GM12865 (cell line): ENCODE measurements at places on chromosomes 2 and 18.

GRCh38 chr2:198375083-198375410, 570.7 kb downstream of the PLCL1 start:
- DNase-seq, result no peak

- DNase-seq, result peak; percentile 18
Observed at GRCh38 chr2:12155303-12156051, 409.0 kb downstream of the LPIN1 start.

GRCh38 chr18:58579561-58580047, 49.3 kb downstream of the ALPK2 start:
- DNase-seq, result no peak

DNA sequence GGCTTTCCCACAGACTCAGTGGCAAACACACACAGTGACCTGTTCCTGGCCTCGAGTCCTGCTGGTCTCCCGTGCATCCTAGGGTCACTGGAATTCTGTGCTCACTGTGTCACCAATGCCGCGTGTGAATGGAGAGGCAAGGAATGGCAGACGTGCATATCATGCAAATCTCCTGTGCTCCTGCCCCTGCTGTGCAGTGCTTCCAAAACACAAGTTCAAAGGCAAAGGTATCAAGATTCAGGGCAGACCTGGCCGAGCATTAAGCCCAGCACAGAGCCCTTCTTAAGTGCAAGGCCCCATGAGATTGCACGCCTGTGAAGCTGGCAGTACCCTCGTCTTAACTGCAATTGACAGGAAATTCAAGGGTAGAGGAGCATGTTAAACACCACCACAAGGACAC, 129.1 kb downstream of the NDUFA10 start:
- no peak for DNase-seq

- DNase-seq, result peak; percentile 85
Observed at GRCh38 chr18:74493689-74494088, 2.5 kb upstream of the CNDP2 start.

- DNase-seq, result no peak
Observed at GRCh38 chr18:31244771-31245394, 73.1 kb upstream of the DSG1 start.

- DNase-seq, result no peak
Observed at GRCh38 chr2:47039489-47039870, 115.6 kb downstream of the STPG4 start.

DNA sequence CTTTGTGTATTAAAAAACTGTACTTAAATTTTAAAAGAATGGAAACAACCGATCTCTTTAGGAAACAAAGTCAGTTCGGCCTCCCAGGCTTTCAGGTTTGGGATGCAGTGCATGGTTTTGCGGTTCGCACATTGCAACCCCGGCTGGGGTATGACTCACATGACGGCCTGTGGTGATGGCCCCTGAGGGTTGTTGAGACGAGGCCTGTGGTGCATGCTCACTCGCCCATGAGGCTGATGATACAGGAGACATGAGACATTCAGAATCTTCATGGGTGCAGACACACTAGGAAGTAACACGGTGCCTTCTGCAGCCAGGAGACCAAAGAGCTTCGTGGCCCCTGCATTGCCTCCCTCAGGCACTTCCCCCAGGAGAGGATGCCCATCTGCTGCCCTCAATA, 724.6 kb upstream of the SALL3 start:
- DNase-seq, result no peak

DNA sequence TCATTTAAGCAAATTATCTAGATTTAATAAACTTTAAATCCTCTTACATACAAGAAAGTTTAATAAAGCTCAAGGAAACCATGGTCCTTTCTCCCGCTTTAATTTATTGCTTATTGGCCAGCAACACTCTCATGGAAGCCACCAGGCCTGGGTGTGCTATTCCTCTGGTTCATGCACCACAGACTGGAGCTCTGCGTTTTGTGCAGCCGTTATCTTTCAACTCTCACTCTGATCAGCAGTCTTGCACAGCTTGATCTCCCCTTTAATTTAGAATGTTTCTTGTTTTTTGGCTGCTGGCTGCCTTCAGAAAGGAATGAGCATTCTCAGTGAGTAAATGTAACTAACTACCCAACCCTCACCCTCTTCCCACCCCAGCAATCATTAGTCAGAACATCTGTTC, 318.7 kb downstream of the MEIS1 start:
- no peak for DNase-seq

GRCh38 chr2:124668161-124668560, 643.1 kb downstream of the CNTNAP5 start:
- DNase-seq, result no peak

GRCh38 chr2:159265171-159265576, 21.3 kb downstream of the WDSUB1 start:
- no peak for DNase-seq

DNA sequence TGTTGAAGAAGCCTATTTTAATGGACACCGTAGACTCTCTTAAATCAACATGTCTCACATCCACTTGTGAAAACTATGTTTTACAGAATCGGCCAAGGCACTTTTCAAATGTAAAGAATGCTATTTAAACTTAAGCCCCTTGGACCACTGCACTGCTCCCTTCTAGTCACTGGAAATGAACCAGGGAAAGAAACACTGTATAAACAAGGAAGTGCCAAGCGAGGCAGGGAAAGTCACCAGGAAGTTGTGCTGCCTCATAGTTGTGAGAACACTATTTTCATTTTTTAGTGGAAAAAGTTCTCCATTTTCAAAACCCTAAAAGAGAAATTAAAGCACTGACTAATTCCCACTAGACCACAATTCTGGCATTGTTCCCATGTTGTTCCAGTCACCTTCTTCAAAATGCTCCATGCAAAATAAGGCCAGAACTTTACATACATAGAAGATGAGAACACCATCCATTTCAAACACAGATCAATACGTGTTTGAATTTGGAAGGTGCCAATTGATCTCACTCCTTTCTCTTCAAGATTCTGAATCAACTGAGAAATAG, 13.5 kb downstream of the CCDC141 start:
- DNase-seq, result no peak

GRCh38 chr2:5946225-5947115, 254.3 kb downstream of the SOX11 start:
- no peak for DNase-seq

DNA sequence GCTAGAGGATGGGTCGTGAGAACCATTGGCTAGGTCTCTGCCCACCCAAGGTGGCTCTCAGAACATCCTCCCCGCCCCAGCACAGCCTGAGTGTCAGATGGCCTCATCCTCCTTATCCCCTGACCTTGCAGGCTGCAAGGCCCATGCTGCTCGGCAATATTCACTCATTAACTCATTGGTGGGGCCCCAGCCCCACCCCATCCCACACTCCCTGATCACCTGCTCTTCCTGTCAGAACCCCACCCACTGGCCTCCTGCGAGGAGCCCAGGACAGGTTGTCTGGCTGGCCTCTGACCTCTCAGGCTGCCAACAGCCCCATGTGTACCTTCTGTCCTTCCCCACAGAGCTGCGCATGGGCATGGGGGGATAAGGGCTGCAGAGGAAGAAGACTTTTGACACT, 5.3 kb downstream of the ADCY3 start:
- DNase-seq, result no peak

DNA sequence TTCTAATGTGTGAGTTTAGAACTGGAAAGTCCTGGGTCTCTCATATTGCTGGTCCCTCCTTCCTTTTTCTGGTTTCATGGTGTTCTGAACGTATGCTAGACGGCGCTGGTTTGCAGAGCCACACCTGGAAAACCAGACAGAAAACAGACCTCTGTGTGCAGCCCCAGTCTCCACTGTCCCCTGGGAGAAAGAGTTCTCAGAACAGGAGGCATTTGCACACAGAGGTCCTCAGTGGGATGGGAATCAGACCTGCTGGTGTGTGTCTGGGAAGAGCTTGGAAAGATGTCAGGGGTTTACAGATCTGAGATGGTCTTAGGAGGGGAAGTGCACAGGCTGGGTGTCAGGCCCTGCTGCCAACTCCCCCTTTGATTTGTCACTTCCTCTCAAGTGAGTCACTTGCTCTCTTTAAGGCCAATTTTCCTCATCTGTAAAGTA, 14.9 kb upstream of the MBP start:
- no peak for DNase-seq

- DNase-seq, result peak; percentile 78
Observed at GRCh38 chr2:218876562-218877219, 4.0 kb upstream of the WNT10A start.

GRCh38 chr2:32960647-32961403, 14.1 kb downstream of the LTBP1 start:
- DNase-seq, result no peak

DNA sequence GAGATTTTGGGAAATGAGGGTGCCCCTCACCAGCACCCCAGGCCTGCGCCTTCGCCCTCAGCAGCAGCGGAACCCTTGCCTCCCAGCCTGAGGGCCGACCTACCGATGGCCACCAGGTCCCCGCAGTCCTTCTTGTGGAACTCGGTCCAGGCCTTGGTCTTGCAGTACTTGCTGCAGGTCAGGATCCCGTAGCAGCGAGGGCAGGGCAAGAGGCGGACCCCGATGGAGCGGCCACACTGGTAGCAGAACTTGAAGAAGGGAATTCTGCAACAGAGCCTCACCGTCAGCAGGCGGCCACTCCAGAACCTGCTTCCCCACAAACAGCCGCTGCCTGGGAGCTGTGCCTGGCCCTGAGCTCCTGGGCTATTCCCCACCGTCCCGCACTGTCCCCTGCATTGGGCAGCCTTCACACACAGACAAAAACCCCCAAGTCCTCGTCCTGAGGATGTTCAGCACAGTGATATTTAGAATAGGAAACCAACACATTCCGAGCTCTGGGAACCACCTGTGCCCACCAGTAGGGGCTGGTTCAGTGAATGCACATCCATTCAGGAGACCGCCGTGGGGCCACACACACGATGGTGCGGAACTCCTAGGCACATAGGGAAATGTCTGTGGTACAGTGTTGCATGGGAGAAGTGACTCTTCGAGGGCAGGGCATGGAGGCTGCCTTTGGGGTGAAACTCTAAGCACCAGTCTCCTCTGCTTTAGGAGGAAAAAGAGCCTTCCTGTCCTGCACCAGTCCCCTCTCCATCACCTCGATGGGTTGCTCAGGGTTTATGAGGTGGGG, 45.6 kb downstream of the GPC1 start:
- DNase-seq, result no peak

DNA sequence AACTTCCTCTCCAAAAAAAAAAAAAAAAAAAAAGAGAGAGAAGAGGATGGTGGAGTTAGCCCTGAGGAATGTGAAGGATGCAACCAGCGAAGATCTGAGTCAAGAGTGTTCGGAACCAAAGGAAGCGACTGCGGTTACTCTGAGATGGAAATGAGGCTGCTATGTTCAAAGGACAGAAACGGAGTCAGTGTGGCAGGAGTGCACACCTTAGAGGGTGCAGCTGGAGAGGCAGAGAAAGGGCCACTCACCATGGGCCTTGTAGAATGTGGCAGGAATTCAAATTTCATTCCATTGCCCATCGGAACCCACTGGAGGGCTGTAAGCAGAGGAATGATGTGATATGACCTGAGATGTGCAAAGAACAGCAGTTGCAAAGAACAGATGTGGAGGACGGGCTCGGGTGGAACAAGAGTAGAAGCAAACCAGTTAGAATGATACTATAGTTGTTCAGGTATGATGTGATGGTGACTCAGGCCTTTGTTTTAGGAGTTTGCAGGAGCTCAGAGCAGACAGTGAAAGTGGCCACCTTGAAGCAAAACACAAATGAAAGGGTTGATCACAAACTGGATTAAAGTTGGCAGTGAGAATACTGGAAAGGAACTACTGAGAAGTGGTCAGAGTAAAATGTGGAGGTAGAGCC, 22.6 kb downstream of the ITGA6 start:
- no peak for DNase-seq

DNA sequence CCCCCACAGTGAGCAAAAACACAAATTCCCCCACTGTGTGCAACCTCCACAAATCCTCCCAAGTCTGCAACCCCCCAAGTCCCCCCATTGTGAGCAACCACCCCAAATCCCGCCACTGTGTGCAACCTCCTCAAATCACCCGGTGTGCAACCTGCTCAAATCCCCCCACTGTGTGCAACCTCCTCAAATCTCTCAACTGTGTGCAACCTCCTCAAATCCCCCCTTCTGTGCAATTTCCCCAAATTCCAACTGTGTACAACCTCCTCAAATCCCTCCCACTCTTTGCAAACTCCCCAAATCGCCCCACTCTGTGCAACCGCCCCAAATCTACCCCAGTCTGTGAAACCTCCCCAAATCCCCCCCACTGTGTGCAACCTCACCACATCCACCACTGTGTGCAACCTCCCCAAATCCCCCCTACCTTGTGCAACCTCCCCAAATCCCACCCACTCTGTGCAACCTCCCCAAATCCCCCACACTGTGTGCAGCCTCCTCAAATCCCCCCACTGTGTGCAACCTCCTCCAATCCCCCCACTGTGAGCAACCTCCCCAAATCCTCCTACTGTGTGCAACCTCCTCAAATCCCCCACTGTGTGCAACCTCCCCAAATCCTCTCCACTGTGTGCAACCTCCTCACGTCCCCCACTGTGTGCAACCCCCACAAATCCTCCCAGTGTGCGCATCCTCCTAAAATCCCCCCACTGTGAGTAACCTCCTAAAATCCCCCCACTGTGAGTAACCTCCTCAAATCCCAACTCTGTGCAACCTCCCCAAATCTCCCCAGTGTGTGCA, 115.2 kb downstream of the TPO start:
- DNase-seq, result peak; percentile 6

DNA sequence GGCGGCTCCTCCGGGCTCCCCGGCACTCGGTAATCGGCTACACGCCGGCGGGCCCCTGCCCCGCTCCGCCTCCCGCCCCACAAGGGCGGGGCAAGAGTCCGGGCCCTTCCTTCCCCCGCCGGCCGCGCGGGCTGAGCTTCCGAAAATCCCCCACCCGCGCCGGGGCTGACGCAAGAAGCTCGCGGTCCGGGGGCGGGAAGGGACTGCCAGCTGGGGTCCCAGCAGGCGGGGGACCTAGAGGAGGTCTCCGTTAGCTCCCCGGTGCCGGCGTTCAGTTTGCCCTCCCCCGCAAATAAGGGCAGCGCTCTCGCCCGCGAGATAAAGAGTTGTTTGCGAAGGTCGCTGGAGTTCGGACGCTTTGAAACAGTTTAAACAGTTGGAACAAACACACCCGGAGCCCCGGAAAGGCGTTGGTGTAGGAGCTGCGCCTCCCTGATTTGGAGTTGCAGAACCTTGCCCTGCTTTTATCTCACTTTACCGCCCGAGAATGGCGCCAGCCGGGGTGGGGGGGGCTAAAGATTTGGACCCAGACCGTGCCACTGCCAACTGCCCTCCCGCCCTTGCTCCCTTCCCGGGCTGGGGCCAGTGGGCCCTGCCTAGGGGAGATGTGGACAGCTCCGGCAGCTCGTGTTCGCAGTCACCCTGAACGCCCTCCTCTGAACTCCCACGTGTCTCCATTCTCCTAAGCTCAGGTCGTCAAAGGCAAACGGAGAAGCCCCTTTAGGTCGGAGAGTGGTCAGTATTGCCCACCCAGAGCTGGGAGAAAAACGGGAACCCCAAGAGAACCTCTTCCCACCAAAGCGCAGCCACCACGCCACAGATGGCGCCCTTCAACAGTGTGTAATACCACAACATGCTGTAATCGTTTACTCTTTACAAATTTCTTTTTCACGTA, at the start of gene NFE2L2:
TSS of gene NFE2L2 (minus strand) at position 35 of the 895 bp plus-strand sequence. CDS start 151 bp downstream, outside the sequence.
- peak; percentile 95 for DNase-seq

DNA sequence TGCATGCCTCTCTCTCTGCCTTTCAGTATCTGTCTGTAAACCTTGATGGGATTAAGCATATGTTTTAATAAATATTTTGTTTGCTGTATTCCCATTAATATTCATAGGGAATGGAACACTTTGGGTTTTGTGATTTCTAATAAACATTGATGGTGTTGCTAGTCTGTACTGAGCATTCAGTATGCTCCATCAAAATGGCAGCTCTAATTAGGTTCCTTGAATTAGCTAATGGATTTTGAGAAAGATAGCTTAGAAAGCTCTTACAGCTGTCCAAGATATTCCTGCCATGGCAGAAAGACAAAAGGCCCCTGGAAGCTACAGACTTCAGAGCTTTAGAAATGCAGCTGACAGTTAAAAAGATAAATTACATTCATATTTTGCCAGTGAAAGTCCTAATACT, 199.2 kb upstream of the NRP2 start:
- DNase-seq, result no peak

GRCh38 chr18:79381811-79382311, 13.9 kb upstream of the NFATC1 start:
- DNase-seq, result no peak
